ENCODE measurements at places on chromosomes 5 and 9. TPM values are rescaled to one million over a fixed set of nuclear protein-coding genes. Genes with fewer than 3 reads are reported as not detected.

DNA sequence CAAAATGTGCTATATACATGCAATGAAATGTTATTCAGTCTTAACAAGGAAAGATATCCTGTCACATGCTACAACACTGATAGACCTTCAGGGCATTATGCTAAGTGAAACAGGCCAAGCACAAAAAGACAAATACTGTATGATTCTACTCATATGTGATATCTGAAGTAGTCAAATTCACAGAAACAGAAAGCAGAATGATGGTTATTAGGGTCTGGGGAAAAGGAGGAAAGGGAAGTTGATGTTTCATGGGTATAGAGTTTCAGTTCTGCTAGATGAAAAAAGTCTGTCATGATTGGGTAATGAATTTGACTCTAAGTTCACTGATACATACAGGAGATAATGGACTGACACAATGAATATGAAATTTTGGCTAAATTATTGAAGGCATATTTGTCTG is 11.2 kb upstream of the RIC1 start:
- H3K27ac ChIP-seq, result peak overlapping the region; percentile 8
- H3K36me3 ChIP-seq, result no peaks in the 10 kb centered on the region
- no peak for DNase-seq
- H3K27me3 ChIP-seq, result no peaks in the 10 kb centered on the region

DNA sequence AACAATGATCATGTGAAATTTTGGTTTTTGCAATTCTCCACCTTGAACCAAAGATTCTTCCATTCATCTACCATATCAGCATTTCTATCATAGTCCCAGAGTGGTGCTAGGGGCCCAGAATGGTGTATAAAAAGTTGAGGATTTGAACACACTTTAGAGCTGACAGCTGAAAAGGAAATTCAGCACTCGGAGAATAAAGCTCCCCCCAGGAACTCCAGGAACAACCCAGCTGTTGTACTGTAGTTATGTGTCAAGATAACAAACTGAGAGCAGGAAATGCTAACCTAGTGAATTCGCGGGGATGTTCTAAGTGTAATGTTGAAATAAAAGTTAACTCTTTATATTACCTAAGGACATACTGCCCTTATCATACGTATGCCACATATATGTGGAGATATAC is 216.7 kb downstream of the NFIB start:
- H3K4me3 ChIP-seq, result no peak overlapping the region
- no peak for DNase-seq
- H3K27ac ChIP-seq, result no peak overlapping the region
- no peaks in the 10 kb centered on the region for H3K27me3 ChIP-seq
- no peaks in the 10 kb centered on the region for H3K36me3 ChIP-seq

DNA sequence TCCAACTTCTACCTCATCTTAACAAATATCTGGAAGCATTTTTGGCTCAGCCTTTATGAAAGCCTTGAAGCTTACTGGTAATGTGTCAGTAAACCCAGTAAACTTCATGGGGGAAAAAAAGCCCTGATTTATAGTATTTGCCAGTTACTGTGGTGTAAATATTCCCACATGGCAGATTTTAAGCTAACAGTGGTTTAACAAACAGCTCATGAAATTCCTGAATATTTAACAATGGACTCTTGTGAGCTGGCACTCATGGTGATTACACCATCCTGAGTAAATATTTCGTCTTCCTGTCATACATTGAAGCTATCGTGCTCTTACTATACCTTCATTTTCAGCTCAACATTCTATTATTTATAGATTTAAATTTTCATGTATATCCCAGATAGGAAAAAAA is 57.0 kb upstream of the ACOT12 start:
- no peaks in the 10 kb centered on the region for H3K27me3 ChIP-seq
- H3K4me3 ChIP-seq, result no peak overlapping the region
- no peak overlapping the region for H3K27ac ChIP-seq
- peaks cover 6% of the 10 kb centered on the region for H3K36me3 ChIP-seq

- H3K4me1 ChIP-seq, result no peaks in the 10 kb centered on the region
- no peak for DNase-seq
- no peak overlapping the region for H3K27ac ChIP-seq
- peaks cover under 1% of the 10 kb centered on the region for H3K27me3 ChIP-seq
Measured at GRCh38 chr9:81490605-81491331, 198.6 kb downstream of the TLE1 start.

The DMRTA1 gene
- total RNA-seq, result not detected

GRCh38 chr5:114437936-114438335 is 76.1 kb downstream of the KCNN2 start:
- no peaks in the 10 kb centered on the region for H3K4me1 ChIP-seq
- peaks cover 3% of the 10 kb centered on the region for H3K27me3 ChIP-seq
- DNase-seq, result no peak
- no peak overlapping the region for H3K4me3 ChIP-seq
- H3K36me3 ChIP-seq, result no peaks in the 10 kb centered on the region
- H3K27ac ChIP-seq, result no peak overlapping the region

GRCh38 chr5:149621415-149622098 is 40.3 kb downstream of the ARHGEF37 start:
- no peak for DNase-seq
- no peak overlapping the region for H3K27ac ChIP-seq
- no peak overlapping the region for H3K4me3 ChIP-seq
- no peaks in the 10 kb centered on the region for H3K4me1 ChIP-seq
- H3K27me3 ChIP-seq, result no peaks in the 10 kb centered on the region

GRCh38 chr5:172102913-172103626 is 85.0 kb downstream of the STK10 start:
- no peak for DNase-seq
- H3K27ac ChIP-seq, result peak overlapping the region; percentile 29
- no peak overlapping the region for H3K4me3 ChIP-seq
- peaks cover 38% of the 10 kb centered on the region for H3K4me1 ChIP-seq

DNA sequence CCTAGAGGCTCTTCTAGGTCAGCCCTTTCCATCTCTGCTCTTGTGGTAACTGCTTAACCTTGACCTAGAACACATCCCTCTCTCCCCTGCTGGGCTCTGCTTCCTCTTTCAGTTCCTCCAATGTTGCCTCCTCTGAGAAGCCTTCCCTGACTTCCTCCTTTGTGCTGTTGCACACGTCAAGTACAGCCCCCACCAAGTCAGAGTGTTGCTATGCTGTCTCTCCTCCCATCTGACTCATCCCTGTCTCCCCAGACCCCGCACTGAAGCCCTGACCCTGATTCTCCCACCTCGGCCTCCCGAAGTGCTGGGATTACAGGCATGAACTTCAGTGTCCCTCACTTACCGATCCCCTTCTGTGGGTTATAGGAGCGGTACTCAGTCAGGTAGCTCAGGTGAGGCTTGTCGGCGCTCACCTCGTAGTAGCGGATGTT is 10.4 kb upstream of the TRIM14 start:
- H3K27ac ChIP-seq, result peak overlapping the region; percentile 72
- H3K4me3 ChIP-seq, result no peak overlapping the region
- no peak for DNase-seq
- no peaks in the 10 kb centered on the region for H3K36me3 ChIP-seq
- peaks cover 7% of the 10 kb centered on the region for H3K4me1 ChIP-seq

DNA sequence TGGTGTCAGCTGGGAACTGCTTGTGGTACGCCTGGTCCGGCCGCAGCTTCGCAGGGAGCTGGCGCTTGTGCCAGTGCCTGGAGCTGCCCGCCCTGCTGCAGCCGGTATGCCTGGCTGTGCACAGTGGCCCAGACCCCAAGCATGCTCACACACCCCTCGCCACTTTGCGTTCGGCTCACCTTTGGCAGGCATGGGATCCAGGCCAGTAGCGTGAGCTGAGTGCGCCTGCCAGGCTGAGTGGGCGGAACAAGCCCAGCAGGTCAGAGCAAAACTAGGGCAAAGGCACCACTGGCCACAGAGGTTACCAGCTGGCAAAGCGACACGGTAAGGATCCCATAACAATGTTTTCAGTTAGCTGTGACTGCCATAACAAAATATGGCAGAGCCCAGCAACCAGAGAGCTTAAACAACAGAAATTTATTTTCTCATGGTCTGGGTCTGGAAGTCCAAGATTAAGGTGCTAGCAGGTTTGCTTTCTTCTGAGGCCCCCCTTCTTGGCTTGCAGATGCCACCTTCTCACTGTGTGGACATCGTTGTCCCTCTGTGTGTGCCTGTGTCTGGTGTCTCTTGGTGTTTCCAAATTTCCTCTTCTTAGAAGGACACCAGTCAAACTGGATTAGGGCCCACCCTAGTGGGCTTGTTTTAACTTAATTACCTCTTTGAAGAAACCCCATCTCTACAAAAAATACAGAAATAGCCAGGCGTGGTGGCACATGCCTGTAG is 61.6 kb downstream of the PSAT1 start:
- H3K4me1 ChIP-seq, result no peaks in the 10 kb centered on the region
- H3K4me3 ChIP-seq, result no peak overlapping the region
- peaks cover 2% of the 10 kb centered on the region for H3K27me3 ChIP-seq
- H3K36me3 ChIP-seq, result no peaks in the 10 kb centered on the region
- no peak overlapping the region for H3K27ac ChIP-seq

DNA sequence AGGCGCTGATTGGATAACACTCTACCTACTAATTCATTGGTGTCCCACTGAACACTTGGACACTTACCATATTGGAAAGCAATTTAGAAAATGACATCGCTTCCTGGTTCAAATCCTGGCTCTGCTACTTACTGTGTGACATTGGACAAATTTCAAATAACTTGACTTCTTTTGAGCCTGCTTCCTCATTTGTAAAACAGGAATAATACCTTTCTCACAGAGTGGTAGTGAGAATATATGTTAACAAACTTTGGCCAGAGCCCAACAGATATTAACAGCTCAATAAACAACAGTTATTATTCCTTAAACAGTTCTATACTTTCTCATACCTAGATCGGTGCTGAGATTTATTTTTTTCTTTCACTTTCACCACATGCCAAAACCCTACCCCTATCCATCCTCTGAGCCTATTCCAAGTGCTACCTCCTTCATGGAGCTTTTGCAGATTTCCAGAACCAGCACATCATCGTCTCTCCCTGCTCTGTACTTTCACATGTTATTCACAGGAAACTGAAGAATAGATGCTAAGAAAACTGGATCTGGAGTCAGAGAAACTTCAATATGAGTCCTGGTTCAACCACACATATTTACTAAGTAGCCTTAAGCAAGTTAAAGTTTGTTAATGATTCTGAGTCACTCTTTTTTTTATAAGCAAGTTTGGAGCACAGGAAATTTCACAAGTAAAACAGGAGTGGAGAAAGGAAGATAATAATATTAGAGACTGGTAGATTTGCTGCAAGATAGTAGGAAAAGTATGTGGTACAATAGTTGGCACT is 92.3 kb downstream of the STRBP start:
- H3K27ac ChIP-seq, result no peak overlapping the region
- DNase-seq, result no peak
- H3K36me3 ChIP-seq, result no peaks in the 10 kb centered on the region

The AK1 gene
- 13.0 TPM for total RNA-seq

DNA sequence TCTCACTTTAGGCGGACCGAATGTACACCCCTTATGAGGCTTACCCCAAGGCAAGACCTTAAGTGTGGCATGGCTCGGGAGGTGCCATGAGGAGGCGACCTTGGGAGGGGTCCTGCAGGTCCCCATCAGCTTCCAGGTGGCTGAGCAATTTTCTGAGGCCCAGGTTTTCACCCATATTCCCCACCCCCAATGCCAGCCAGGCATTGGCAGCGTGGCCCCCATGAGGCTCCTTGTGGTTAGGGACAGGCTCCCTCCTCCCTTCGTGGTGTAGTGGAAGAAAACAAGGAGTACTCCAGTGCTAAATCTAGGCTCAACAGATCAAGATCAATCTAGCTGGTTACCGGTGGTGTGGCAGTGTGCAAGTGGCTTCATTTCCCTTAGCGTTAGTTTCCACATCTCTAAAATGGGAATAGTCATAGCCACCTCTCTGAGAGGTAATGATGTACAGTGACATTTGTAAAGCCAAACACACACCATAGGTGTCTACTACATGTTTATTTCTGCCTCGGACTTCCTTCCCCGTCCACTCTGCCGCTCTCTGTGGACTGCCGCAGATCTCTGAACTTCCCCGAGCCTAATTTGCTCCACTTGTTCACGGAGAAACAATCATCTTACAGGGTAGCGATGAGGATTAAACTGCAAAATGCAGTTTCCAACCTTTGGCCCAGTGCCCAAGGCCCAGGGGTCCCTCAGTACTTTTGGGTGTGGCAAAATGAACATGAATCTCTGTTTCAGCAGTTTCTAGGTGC is 8.4 kb downstream of the LHX2 start:
- peaks cover 24% of the 10 kb centered on the region for H3K4me1 ChIP-seq
- H3K27me3 ChIP-seq, result peaks cover 74% of the 10 kb centered on the region
- H3K36me3 ChIP-seq, result peaks cover 22% of the 10 kb centered on the region
- no peak overlapping the region for H3K4me3 ChIP-seq

The CARTPT gene
- not detected for total RNA-seq

Data from natural killer cell treated with Interleukin-12 subunit alpha and Interleukin-12 subunit beta and Interleukin-15 and Interleukin-18, amount 100 ng/mL, for 72 hours (primary cell).